Mammary epithelial cell (primary cell): ENCODE measurements at places on chromosomes 6 and 20. TPM values are rescaled to one million over a fixed set of nuclear protein-coding genes. Genes with fewer than 3 reads are reported as not detected.

The DEFB124 gene
- not detected for polyA plus RNA-seq

The PTPRT gene
- not detected for polyA plus RNA-seq

The BNIP5 gene
- not detected for polyA plus RNA-seq

The OR2H2 gene
- polyA plus RNA-seq, result not detected

The MYLK4 gene
- polyA plus RNA-seq, result 0.12 TPM

The CRIP3 gene
- polyA plus RNA-seq, result 0.39 TPM

The REM1 gene
- not detected for polyA plus RNA-seq

The OPRM1 gene
- polyA plus RNA-seq, result not detected

The FAM210B gene
- polyA plus RNA-seq, result 35.3 TPM

The PRDM13 gene
- not detected for polyA plus RNA-seq

The DNMT3B gene
- 0.63 TPM for polyA plus RNA-seq

The MEP1A gene
- polyA plus RNA-seq, result 0.12 TPM

The STX11 gene
- 1.0 TPM for polyA plus RNA-seq

The BTN1A1 gene
- not detected for polyA plus RNA-seq

The EYS gene
- polyA plus RNA-seq, result 0.14 TPM

The CST4 gene
- polyA plus RNA-seq, result not detected

The FGD2 gene
- polyA plus RNA-seq, result not detected

The MLIP gene
- polyA plus RNA-seq, result not detected

The DST gene
- 120 TPM for polyA plus RNA-seq

The ARMH2 gene
- polyA plus RNA-seq, result not detected

The HLA-DMB gene
- polyA plus RNA-seq, result 0.03 TPM

The PRSS35 gene
- polyA plus RNA-seq, result 0.05 TPM

The SLC17A4 gene
- polyA plus RNA-seq, result not detected

The SIRPB1 gene
- 2.1 TPM for polyA plus RNA-seq

The PBOV1 gene
- not detected for polyA plus RNA-seq

The MUCL3 gene
- polyA plus RNA-seq, result 0.03 TPM

The CCDC170 gene
- polyA plus RNA-seq, result 0.05 TPM

The TFAP2D gene
- not detected for polyA plus RNA-seq

The LAMA4 gene
- 0.18 TPM for polyA plus RNA-seq

The NRSN2 gene
- 26.7 TPM for polyA plus RNA-seq

The JPH2 gene
- 6.8 TPM for polyA plus RNA-seq

The NDRG3 gene
- polyA plus RNA-seq, result 29.2 TPM

The PAX1 gene
- not detected for polyA plus RNA-seq

The AIF1 gene
- polyA plus RNA-seq, result not detected

The PHACTR2 gene
- 15.0 TPM for polyA plus RNA-seq

The RAMACL gene
- 0.15 TPM for polyA plus RNA-seq

The PACRG gene
- polyA plus RNA-seq, result not detected

The TCF19 gene
- polyA plus RNA-seq, result 25.9 TPM

The TCF21 gene
- not detected for polyA plus RNA-seq

The NOTCH4 gene
- polyA plus RNA-seq, result 0.42 TPM

The IL17A gene
- not detected for polyA plus RNA-seq

The PSORS1C1 gene
- polyA plus RNA-seq, result 3.3 TPM

The PXDC1 gene
- polyA plus RNA-seq, result 12.1 TPM

The SLC35F1 gene
- polyA plus RNA-seq, result not detected

The RBCK1 gene
- 68.3 TPM for polyA plus RNA-seq

The MUC22 gene
- not detected for polyA plus RNA-seq

The CPXM1 gene
- not detected for polyA plus RNA-seq

The SPAG4 gene
- polyA plus RNA-seq, result 1.1 TPM

The CD2AP gene
- 7.7 TPM for polyA plus RNA-seq

The C6orf120 gene
- 8.4 TPM for polyA plus RNA-seq

The SLC35D3 gene
- polyA plus RNA-seq, result not detected

The TSBP1 gene
- polyA plus RNA-seq, result not detected

The TRIM26 gene
- polyA plus RNA-seq, result 37.2 TPM

The DLL1 gene
- polyA plus RNA-seq, result 10.9 TPM

The ADAM33 gene
- polyA plus RNA-seq, result not detected

The CST2 gene
- not detected for polyA plus RNA-seq

The C6orf52 gene
- 0.60 TPM for polyA plus RNA-seq

The ANKRD66 gene
- not detected for polyA plus RNA-seq

The RFX6 gene
- not detected for polyA plus RNA-seq
